GM12864 (cell line): ENCODE measurements at places on chromosomes 6 and 20.

DNA sequence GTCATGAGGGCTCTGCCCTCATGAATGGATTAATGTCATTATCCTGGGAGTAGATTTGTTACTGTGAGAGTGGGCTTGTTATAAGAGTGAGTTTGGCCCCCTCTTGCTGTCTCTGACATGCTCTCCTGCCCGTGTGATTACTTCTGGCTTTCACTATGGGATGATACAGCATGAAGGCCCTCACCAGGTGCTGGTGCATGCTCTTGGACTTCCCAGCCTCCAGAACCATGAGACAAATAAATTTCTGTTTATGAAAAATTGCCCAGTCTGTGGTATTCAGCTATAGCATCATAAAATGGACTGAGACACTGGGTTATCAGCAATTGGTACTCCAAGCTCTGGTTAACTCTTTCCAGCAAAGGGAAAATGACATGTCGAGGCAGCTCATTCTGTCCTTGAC lies 76.2 kb upstream of the MAP3K7 start:
- no peak for DNase-seq

DNA sequence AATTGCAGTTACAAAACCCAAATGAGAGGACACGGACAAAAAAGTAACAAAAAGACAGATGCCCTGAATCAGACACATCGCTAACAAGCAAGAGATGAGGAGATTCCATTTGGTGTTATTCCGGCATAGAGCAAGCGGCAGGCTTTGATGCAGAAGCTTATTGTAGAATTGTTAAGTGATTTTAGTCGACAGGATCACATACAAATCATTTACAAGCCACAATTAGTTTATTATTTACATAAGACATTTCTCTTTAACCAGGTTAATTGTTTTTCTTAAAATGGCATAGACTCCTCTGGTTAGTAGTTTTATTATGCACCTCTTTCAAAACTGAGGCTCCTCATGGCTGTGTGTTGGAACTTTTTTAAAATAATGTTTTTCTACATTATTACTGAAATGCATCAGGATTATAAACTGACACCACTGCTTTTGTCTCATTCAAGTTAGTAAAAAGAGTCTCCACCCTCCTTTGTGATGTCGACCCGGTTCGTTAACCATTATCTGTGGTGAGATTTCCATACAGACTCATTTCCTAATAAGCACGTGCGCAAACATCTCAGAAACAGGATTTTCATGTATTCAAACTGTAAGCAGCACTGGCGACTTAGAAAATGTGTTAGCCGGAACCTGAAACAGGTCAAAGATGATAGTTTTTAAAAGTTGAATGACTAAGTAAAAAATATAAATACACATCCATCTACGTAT lies 119.8 kb downstream of the COL12A1 start:
- DNase-seq: no peak

DNA sequence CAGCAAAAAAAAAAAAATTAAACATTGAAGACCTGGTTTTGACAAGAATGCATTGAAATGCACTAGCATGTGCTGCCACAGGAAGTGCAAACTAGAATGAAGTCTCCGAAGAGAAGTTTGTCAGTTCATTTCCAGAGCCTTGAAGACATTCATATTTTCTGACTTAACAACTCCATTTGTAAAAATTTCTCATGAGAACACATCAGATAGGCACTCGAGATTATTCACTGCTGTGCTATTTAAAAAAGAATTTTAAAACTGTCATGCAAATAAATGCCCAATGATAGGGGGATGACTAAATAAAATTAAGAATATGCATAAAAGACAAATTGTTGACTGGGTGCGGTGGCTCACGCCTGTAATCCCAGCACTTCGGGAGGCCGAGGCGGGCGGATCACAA lies 394.6 kb upstream of the JARID2 start:
- DNase-seq: no peak

DNA sequence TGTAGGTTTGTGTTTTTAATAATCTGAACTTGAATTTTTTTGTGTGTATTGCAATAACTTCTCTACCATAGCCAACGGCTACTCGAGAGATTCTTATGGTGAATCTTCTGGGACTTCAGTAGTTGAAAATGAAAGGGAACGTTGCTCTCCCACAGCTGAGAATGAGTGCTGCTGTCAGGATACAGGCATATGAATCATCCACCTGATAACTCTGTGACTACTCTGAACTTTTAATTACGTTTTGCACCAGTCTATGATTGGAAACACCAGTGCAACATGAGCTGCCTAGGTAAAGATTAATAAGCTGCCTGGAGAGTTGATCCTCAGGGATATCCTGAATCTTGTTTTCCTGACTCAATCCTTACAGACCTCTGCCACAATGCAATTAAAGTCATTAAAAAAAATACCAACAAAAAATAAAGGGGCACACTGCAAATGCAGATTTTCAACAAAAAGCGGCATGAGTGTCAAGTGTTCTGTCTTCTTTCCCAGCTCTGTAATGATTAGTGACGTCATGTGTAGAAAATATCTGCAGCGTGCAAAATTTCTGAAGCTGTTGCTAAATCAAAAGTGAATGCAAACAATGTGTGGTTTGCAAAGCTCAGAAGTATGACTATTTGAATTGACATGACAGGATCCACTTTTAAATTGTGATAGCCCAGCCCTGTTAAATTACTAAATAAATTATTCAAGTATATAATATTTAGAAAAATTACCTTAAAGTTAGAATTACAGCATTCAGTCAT lies 432.2 kb downstream of the HTR1B start:
- no peak for DNase-seq

DNA sequence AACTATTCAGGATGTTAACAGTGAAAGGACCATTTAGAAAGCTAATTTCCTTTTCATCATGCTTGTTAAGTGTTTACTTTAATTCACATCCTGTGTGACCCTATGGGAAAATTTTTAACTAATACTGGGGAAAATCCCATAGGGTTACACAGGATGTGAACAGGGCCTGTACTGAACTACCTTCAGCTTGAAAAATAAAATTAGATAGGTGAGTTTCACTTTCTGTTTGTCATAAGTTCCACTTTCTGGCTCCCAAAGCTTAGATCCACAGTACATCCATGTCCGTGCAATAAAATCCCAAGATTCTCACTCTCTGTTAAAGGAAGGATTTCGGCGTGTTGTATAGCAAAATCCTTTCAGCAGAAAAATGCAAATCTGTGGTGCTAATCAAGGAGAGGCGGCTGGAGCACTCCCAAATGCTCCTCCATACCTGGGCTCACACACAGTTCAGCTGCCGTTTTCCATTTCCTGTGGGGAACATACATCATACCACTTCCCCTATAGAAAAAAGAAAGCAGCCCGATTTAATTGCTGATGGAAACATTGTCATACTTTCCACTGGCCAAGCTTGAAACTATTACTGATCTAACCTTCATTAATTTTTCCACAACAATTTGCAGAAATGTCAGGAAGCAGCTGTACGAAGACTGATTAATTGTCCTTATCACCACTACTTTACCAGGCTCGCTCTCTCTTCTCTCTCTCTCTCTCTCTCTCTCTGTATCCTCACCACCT lies 125.2 kb downstream of the HIVEP2 start:
- DNase-seq: peak; percentile 65
